ENCODE measurements at places on chromosomes 7 and 10.

DNA sequence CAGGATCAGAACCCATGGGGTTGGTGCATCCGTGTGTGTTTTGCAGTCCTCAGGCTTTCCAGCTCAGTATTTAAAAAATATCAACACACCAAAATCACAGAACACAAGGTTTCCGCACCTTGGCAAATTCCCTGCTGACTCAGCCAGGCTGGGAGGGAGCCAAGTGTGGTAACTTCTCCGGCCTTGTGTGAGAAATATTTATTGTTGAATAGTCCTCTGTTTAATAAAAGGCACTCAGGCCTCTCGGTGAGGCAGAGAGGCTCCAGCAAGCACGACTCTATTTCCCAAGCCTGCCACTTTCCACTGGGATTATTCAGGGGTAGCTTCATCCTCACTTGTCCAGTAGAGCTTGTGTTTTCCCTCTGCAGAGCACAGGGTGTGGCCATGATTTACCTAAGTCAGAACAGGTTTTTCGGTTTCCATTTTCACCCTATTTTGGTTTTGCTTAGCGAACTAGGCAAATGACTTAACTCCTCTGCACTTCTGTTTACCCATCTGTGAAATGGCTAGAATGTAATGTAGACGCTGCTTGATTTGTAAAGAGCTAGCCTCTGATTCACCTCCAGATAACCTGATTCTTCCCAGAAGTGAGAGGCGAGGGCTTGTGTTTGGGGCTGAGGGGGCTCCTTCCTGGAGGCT lies 13.0 kb upstream of the CHST15 start:
- no peak for DNase-seq

GRCh38 chr10:69446650-69447151 lies 4.6 kb upstream of the TSPAN15 start:
- no peak for DNase-seq

- no peak for DNase-seq
Observed at GRCh38 chr10:43940898-43941837, 292.5 kb upstream of the ZNF32 start.

DNA sequence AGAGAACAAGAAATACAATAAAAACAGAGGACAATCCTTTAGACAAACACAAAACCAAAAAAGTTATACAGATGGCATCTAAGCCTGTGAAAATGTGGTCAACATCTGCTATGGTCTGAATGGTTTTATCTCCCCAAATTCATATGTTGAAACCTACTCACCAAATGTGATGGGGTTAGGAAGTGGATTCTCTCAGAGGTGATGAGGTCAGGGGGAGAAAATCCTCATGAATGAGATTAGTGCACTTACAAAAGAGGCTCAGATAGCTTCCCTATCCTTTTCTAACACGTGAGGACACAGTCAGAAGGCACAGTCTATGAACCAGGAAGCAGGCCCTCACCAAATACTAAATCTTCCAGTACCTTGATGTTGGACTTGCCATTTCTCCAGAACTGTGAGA lies 147.8 kb upstream of the GPR22 start:
- DNase-seq = no peak

- no peak for DNase-seq
Observed at GRCh38 chr7:36879021-36879420, 154.7 kb upstream of the AOAH start.

DNA sequence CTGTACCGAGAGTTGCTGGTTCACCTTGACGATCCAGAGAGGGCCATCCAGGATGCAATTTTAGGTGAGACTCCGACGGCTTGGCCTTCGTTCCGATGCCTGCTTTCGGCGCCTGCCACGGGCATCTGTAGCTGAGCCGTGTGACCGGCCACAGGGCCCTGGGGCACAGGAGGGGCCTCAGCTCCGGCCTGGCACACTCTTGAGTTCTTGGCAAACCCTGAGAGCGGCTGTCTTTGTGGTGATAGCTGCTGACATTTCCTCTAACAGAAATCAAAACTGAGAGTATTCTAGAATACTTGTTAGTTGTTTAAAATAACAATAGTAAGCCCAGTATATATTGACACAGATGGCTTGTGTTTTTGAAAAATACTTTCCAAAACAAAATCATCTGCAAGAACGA lies 52.2 kb upstream of the SUN1 start:
- DNase-seq = no peak

GRCh38 chr7:33706771-33707200 lies 198.6 kb upstream of the BMPER start:
- no peak for DNase-seq

DNA sequence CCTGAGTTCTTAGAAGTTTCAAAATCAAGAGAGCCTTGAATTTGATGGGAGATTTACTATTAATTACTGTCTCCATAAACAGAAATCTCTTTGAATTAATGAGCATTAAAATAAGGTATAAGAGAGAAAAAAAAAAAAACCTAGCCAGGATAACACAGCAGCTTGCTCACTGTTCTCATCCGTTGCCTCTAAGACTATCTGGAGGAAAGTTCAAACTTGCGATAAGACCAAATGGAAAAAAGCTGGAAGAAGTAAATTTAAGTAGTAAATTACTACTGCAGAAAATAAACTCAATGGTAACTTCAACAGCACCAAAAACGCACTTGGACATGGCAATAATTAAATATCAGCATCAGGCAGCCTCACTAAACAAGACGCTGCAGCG lies 36.7 kb downstream of the GNA12 start:
- DNase-seq = no peak

- DNase-seq = no peak
Observed at GRCh38 chr7:130958846-130959245, 224.8 kb upstream of the KLF14 start.

DNA sequence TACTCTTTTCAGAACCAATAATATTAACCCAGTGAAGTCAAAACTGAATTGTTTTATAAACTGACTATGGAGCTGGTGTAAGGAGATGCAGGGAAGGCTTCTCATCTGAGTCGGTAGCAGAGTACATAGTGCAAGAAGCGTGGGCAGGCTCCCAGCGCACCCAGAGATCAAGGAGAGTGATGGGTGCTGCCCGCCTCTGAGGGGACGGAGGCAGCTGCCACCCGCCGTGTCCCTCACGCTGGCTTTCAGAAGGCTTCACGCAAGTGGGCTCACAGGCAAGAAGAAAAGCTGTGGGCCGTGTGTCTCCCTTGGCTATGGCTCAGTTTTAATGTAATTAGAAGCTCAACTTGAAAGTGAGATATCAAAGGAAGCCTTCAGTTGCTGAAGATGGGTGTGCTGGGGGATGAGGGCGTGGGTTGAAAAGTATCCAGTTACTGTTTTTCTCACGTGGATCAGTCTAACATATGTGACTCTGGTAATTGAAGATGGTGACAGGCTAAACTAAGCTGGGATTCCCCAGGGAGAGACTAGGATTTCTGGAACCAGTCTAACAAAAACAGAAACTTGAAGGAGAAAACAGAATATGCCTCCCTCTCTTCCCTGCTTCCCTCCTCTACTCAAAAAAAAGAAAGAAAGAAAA lies 159.9 kb downstream of the MGMT start:
- DNase-seq = no peak

DNA sequence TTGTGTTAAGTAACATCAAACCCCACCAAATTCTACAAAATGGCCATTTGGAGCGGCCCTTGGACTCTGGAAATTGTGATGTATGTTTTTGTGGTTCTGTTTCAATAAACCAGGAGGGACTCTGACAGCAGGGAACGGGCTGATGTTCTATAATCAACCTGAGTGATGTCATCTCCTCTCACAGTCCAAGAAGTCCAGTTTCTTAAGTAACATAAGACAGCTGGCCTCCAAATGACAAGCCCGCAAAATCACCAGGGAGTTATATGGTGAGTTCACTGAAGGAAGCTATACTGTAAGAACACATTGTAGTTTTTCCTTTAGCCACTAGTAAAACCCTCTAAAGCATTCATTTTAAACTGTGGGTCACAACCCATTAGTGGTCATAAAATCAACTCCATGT lies 34.0 kb downstream of the GOT1 start:
- DNase-seq = no peak

DNA sequence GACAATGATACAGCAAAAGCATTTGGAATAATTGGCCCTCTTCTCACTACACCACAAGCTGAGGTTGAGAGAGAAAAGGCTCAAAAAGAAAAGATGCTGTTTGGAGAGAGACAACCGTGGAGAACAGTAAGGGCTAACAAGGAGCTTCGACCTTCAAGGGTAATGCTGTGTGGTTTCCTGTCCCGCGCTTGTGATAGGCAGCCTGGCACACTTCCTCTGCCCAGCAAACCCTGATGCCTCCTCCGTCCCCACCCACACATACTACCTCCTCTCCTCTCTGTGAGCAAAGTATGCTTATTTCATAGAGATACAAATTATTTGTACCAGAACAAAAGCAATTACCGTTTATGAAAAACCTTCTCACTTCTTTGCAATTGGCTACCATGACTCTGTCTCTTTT lies 755.4 kb downstream of the KCNMA1 start:
- DNase-seq = no peak

GRCh38 chr10:17649836-17650235 lies 5.9 kb downstream of the STAM start:
- no peak for DNase-seq

- DNase-seq = no peak
Observed at GRCh38 chr10:20620981-20621380, 276.1 kb downstream of the NEBL start.
